ENCODE measurements at places on chromosomes 3 and 15.

GRCh38 chr3:187012609-187013051 lies 82.3 kb downstream of the ST6GAL1 start:
- DNase-seq = no peak

DNA sequence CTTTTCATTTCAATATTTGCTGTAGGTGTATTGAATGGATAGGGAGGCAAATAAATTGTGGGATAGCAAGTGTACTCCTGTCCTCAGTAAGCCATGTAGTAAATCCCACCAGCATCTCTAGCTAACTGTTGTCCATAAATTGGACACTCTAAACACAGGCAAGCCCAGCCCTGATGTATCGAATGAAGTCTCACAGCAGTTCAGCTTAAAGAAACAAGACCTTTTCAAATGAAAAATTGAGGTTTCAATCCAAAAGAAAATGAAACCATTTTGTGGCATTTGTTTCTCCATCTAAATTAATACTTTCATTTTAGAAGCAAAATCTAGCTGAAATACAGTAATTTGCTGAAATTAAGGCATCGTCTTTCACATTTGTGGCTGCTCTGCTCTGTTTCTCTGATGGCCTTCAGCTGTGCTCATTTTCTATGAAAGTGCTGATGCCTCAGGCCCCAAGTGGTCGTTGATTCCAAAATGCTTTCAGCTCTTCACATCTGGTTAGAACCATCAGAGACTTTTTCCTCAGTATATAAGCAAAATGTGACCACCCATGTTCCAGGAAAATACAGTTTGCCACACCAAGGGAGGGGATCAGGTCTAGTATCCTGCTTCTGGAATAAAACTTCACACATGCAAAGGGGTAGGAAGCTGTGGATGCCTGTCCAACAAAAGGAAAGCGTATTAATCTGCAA lies 245.0 kb downstream of the ZMAT3 start:
- no peak for DNase-seq

- DNase-seq = no peak
These were observed 41.8 kb downstream of the ZNF710 start for GRCh38 chr15:90042766-90043529.

- no peak for DNase-seq
These were observed 256.7 kb upstream of the SATB1 start for GRCh38 chr3:18681818-18682345.

DNA sequence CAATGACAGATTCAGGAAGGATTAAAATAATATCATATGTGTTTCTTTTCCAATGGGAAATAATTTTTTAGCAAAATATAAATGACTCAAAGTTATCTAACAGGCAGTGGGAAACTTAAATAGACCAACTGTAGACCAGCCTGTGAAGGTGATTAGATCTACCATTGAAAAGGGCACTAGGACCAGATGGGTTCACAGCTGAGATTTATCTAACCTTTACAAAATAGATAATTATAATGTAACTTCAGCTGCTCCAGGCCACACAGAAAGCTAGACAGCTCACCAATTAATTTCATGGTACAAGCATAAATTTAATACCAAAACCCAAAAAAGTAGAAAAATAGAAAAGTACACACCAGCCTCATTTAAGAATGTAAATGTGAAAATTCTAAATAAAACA lies 240.4 kb upstream of the MRPL3 start:
- DNase-seq = no peak

DNA sequence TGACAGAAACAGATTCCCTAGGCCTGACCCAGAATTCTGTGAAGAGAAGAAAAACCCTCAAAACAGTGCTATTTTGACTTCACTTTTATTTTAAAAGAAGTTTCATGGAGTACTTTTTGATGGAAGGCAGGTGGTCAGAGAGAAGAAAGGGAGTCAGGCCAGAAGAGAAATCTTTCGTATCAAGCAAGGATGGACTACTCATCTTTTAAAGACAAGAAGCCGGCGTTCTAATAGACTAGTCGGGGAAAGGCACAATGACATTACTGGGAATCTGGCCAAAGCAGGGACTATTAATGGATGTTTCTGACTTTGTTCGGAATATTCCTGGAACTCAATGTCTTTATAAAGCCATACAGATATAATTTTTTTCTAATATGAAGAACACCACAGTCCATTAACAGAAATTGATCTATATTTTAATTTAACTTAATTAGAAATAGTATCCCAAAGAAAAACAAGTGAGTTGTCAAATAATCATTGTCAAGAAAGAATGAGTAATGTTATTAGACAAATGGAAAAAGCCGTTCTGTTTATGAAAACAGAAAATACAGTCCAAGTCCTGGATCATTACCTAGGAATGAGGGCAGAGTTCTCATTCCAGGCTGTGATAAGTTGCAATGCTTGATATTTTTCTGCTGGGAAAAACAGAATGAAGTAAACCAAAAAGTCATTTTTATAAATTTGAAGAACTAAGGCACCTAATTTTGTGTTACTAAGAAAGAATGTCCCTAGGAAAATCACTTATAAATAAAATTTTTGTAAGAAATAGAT lies 23.7 kb upstream of the PCOLCE2 start:
- no peak for DNase-seq

DNA sequence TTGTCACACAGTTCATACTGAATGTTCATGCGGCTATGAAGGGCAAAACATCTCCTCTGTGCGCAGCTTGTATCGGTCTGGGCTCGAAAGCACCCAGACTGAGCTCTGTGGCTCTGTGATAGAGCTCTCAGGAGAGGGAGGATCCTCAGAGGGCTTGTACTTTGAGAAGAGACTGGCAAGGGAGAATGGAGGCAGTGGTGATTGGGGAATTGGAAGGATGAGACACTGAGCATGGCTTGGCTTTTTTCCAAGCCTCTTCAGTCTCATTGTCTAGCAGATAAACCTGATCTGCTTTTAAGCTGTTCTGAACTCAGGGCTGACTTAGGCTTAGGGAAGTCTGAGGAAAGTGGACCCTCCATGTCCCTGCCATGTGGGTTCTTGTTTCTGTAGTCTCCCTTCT lies 43.0 kb downstream of the RAD54L2 start:
- DNase-seq = no peak

DNA sequence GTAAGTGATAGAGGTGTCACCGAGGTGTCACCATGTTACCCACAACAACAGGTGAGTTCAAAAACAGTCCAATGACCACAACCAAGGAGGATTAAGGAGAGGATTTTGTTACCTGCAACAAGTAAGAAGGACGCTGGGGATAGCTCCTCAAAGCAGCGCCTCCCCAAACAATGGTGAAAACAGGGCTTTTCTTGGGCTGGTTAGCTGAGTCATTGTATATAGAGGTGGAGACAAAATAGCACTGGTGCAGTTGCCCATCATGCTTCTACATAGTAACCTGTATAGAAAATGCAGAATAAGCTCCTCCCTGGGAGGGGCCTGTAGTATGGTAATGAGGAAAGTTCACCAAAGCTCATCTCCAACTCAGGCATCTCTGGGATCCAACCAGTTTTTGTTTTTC lies 116.9 kb upstream of the EIF1B start:
- no peak for DNase-seq

GRCh38 chr15:77329202-77329601 lies 90.7 kb downstream of the PEAK1 start:
- DNase-seq = no peak
